ENCODE measurements at places on chromosomes 6 and 20. TPM values are rescaled to one million over a fixed set of nuclear protein-coding genes. Genes with fewer than 3 reads are reported as not detected.

Gene GSTA2
- not detected for total RNA-seq

Gene MEP1A
- total RNA-seq: not detected

Gene MAFB
- 35.5 TPM for total RNA-seq

Gene OXT
- not detected for total RNA-seq

Gene ANGPT4
- 0.46 TPM for total RNA-seq

Gene CGAS
- total RNA-seq: 2.4 TPM

Gene STX11
- 8.9 TPM for total RNA-seq

Gene HLA-DQA1
- total RNA-seq: 1.7 TPM

DNA sequence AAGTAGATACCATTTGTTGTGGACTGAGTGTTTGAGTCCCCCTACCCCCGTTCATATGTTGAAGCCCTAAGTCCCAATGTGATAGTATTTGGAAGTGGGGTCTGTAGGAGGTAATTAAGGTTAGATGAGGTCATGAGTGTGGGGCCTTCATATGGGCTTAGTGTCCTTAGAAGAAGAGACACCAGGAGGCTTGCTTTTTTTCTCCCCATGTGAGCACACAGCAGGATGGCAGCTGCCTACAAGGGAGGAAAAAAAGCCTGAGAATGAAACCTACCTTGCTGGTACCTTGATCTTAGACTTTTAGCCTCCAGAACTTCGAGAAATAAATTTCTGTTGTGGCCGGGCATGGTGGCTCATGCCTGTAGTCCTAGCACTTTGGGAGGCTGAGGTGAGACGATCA lies 67.9 kb upstream of the TULP4 start:
- no peak for DNase-seq

DNA sequence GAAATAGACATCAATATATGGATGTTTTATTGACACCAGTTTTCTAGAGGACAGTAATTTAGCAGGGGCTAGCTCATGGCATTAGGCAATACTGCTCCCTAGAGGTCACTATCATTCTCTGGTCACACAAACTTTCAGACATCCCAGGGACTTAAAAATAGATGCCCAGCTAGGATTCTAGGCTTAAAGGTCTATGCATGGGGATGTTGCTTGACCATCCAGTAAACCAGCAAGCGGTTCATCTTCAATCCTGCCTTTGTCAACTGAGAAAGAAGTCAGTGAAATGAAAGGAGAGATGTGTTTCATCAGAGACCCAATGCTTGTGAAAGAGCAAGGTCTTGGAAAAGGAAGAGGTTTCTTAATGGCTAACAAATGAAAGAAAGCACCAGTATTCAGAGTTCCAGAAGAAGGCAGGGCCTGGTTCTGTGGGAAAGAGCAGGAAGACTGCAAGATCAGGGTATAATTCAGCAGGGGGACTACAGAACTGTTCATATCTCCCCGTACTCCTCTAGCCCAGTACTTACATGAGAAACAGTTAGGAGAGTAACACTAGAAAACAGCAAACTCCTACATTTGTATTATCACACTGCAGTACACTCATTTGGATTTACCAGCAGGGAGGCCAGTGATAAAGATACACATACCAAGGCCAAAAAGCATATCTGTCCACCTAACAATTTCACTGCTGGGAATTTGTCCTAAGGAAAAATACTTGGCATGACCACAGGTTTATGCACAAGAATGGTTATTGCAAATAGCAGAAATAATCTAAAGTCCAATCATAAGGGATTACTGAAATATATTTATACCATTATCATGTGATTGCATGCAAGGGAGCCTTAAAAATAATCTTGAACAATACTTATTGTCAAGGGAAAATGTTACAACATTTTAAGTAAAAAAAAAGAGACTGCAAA lies 151.4 kb upstream of the LAMA2 start:
- no peak for DNase-seq

DNA sequence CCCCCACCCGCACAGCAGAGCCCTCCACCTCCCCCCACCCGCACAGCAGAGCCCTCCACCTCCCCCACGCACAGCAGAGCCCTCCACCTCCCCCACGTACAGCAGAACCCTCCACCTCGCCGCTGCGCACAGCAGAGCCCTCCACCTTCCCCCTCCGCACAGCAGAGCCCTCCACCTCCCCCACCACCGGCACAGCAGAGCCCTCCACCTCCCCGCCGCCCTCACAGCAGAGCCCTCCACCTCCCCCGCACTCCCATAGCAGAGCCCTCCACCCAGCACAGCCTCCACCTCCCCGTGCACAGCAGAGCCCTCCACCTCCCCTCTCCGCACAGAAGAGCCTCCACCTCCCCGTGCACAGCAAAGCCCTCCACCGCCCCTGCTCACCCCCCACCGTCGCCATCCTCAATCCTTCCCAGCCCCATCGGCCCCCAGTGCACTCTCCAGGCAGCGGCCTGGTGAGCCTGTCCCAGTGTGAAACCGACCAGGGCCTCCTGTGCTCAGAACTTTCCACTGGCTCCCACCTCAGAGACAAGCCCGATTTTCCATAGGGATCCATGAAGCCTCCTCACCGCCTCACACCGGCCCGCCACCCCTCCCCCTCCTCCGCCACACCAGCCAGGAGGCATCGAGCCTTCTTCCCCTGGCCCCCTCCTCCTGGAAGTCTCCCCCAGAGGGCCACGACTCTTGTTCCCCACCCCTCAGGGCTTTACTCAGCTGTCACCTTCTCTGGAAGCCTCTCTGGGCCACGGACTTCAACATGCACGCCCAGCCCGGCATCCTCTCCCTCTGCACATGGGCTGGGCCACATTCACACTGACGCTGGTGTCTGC lies 347.1 kb downstream of the ZFAND3 start:
- no peak for DNase-seq

DNA sequence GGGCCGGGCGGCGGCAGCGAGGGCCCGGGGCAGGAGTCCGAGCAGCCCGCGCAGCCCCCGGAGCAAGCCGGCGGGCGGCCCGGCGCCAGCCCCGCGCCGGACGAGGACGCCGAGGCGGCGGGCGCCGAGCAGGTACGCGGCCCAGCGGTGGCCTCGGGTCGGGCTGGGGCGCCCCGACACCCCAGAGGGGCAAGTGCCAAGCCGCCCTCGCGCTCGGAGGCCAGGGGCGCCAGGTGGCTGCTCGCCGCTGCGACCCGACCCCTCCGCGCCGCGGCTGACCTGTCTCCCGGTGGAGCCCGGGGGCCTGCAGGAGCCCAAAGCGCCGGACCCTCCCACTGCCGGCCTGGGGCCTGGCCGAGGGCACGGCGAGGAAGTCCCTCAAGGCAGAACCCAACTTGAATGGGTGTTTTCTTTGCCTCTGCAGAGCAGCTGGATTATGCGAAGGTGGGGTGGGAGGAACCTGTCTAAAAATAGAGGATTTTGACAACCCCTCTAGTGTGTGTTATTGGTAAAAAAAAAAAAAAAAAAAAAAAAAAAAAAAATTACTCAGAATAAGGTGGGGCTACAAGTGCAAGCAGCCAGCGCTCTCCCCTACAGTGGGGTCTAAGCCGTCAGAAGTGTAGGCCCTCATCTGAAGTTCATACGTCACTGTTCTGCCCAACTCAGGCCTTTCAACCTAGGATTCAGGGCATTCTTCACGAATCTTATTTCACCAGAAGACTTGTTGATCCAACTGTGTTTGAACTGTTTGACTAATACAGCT lies 609 bp downstream of the OGFRL1 start:
- no peak for DNase-seq

DNA sequence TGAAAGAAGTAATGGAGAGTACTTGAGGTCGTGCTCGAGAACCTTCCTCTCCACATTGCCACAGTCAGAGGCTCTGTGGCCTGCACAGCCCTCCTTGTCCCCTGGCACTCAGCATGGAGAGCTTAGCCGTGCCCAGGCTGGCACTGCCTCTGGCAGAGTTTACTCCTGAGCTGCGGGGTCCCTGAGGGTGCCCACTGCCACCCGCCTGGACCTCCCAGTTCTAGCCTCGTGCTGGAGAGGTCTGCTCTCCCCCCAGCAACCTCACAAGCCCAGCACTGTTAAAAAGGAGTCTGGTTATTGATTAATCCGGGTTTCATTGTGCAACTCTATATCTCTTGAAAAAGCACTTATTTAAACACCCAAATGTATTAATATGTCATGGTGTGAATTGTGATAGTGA lies 226.8 kb downstream of the TMEM242 start:
- no peak for DNase-seq

DNA sequence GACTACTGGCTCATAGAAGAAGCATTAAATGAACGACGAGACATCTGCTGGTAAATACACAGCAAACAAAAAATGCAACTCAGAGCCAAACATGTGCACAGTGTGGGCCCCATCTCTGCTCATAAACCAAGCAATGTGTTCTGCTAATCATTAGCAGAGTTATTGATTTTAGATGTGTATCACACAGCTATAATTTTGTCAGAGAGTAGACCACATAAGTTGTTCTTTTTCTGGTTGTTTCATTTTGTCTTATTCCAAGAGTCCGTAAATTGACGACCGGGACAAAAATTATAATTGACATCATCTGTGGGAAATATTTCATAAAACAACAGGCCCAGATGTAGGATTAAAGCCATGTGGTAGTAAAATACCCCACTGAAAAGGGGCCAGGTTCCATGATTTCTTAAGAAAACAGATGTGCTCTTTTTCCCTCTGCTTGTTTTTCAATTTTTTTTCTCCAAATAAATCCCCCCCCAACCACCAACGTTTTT lies 423.6 kb downstream of the HAO1 start:
- no peak for DNase-seq

DNA sequence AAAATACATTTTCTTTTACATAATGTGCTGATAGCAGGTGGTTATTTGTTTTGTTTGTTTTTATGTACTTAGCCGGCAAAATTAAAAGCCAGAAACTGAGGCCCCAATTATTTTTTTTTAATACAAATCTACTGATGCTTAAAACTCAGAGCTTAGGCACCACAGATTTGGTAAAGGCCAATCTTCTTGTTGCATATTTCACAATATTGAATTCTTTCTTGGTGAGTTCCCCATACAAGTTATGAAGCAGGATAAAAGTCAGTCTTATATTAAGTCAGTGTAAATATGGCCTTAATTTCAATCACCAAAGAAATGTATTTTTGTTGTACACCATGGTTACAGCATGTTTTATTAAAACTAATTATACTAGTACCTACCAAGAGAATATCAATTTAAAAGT lies 16.3 kb upstream of the ZDHHC14 start:
- DNase-seq: no peak

DNA sequence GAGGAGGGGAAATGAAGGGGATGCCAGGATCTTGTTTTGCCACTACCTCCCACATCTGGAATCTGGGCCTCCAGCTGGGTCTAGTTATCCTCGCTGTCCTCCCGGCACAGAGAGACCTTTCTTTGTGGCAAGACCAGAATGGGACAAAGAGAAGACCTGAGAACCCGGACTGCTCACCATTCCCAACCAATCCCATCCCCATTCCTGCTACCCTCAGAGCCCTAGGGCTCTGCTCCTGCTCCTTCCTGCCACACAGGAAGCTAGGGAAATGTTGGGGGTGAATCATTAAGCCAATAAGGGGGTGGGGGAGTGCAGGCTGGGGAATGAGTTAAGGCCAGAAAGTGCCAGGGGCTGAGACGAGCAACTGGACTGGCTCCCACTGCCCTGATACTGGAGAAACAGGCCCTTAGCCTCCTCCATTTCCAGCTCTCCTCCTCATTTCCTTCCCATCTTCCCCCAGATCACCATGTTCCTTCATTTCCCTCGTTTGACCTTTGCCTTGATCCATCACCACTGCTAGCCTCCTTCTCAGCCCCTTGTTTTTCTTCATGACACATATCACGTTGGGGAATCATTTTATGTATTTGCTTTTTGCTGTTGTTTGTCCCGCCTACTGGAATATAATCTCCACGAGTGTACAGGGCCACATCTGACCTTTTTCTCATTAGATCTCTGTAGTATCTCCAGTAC lies 4.6 kb upstream of the IER3 start:
- no peak for DNase-seq

GRCh38 chr6:138520463-138520862 lies 21.2 kb upstream of the NHSL1 start:
- no peak for DNase-seq

GRCh38 chr6:108699290-108700041 lies 138.7 kb downstream of the FOXO3 start:
- DNase-seq: no peak

GRCh38 chr6:15184441-15184861 lies 61.4 kb upstream of the JARID2 start:
- no peak for DNase-seq

DNA sequence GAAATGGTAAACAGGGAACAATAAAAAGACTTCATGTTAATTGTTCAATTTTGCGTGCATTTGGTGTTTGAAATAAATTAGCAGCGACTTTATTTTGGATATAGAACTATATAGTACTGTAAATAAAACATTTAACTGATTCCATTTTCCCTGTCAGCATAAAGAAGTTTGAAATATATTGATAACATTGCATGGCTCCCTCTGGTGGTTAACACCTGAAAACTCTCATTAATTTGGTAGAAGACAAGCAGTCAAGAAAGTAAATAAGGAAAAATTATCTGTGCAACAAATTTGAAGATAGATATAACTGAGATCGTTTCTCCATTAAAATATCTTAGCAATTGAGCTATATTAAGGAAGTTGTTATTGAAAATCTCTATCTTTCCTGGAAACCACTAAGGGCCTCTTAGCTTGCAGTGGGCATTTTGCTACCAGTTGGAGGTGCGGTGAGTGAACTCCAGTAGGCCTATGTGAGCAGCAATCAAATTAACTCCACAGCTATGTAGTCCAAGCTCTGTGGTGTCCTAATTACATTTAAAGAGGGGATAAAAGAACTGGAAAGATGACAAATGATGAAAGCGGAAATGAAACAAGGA lies 435.7 kb upstream of the FKBP1C start:
- no peak for DNase-seq

DNA sequence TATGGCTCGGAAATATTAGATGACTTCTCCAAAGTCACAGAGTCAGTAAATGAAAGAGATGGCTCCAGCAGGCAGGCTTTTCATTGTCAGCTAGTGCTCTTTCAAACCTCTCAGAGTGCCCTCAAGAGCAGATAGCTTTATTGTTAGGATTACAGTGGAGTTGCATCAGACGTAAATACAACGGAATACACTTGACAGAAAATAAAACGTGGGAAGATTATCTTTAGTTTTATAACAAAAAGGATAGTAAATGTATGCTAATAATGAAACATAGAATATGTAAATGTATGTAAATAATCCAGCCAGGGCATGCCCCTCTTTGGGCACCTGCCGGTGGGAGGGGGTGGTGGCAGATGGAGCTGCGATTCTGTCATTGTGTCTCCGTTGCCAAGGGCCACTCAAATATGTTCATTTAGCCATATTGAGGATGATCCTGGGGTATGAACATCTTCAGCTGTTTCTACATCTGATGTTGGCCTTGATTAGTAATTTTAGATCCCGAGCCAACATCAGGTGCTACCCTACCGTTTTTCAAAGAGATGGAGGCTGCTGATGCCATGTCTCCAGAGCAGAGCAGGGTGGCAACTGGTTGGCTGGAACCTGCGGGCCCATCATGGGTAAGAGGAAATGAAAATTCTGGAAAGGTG lies 358.3 kb upstream of the SULF2 start:
- DNase-seq: no peak

DNA sequence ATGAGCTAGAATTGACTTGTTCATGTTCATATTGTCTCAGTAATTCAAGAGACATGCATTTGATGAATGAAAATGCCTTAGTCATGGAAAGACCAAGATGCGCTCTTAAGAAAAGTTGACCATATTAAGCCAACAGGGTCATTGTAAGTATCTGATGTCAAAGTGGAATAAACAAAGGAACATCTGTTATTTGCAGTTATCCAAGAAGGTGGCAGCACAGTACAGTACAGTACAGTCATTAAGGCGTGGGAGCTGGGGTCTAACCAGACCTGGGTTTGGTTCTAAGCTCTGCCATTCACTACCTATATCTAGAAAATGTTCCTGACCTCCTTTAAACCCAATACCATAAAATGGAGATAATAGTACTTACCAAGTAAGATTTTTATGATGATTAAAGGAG lies 178.1 kb downstream of the BACH2 start:
- peak; percentile 10 for DNase-seq

GRCh38 chr6:37705239-37706051 lies 7.8 kb upstream of the MDGA1 start:
- DNase-seq: peak; percentile 95

Measured in esophagus muscularis mucosa (tissue), 4 donors.